Kidney (tissue), 22 donors: ENCODE measurements at places on chromosomes 13 and 19. TPM values are rescaled to one million over a fixed set of nuclear protein-coding genes. Genes with fewer than 3 reads are reported as not detected.

FAM124A gene
- total RNA-seq: 3.5 TPM

PRTN3 gene
- not detected for total RNA-seq

SCEL gene
- total RNA-seq: 3.3 TPM

HPN gene
- total RNA-seq: 134 TPM

C19orf38 gene
- 3.3 TPM for total RNA-seq

CACNG7 gene
- total RNA-seq: not detected

DNA sequence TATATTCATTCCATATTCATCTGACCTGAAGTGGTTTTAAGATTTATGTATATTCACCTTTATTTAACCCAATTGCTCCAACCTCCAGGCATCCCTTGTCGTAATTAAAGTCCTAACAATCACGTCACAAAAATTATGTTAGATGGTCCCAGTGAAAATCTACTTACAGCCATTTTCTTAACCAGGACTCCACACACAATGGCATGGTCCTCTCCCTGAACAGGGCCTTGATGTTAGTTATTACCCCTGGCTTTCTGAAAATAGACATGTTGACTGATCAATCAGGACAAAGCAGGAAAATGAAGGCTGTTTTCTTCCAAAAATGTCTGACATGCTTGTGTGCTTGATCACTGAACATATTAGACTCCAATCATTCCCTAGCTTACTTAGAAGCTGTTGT is 542.7 kb upstream of the SLITRK5 start:
- no peak for DNase-seq

GRCh38 chr13:57878291-57878690 is 246.7 kb downstream of the PCDH17 start:
- no peak overlapping the region for H3K4me3 ChIP-seq
- no peaks in the 10 kb centered on the region for H3K36me3 ChIP-seq
- H3K27ac ChIP-seq: no peak overlapping the region
- no peaks in the 10 kb centered on the region for H3K27me3 ChIP-seq
- no peaks in the 10 kb centered on the region for H3K4me1 ChIP-seq
- no peak for DNase-seq

DNA sequence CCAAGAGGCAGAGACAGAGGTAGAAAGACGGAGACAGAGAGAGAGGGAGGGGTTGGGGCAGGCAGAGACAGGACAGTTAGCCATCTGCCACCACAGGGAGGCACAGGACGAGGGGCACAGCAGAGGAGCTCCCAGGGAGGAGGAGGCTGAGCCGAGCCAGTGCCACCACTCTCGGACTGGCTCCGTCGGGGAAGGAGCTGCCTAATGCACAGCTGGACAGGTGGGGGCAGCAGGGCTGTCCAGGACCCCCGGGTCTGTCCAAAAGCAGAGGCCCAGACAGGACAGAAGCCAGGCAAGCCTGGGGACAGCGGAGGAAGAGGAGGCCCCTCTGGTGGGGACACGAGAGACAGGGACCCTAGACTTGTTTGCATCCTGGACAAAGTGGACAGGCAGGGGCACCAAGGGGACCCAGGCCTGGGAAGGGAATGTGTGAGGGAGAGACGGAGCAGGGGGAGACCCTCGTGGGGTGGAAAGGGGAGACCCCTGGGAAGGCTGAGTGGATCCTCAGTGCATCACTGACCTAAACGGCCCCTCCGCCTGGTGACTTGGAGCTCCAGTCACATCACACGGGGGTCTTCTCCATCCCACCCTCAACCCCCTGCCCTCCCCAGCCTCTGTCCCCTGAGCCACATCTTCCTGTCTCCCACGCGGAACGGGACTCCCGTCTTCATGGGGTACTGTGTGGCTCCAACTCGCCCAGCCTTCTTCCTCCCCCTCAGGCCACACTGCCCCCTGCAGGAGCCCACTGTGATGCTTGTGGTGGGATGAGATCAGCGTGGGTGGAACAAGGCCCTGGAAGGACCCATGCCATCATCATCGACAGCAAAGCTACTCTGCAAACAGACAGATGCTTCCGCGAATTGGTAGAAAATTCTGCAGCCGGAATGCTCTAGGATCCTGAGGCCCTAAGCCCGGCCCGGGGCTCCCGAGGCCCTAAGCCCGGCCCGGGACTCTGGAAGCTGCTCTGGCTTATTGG is 915 bp downstream of the F10 start:
- peaks cover 3% of the 10 kb centered on the region for H3K4me1 ChIP-seq
- H3K4me3 ChIP-seq: no peak overlapping the region
- H3K36me3 ChIP-seq: no peaks in the 10 kb centered on the region

DNA sequence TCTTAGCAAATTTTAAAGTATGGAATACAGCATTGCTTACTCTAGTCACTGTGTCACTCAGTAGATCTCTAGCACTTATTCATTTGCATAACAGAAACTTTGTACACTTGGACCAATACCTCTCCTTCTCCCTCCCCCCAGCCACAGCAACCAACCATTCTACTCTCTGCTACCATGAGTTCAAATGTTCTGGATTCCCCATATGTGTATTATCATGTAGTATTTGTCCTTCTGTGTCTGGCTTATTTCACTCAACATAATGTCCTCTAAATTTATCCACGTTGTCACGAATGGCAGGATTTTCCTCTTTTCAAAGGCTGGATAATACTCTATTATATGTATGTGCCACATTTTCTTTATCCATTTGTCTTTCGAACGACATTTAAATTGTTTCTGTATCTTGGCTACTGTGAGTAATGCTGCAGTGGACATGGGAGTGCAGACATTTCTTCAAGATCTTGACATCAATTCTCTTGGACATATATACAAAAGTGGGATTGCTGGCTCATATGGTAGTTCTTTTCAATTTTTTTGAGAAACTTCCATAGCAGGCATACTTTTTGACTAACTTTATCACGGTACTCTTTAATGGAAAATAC is 184.5 kb upstream of the SOX21 start:
- no peak overlapping the region for H3K4me3 ChIP-seq
- no peak for DNase-seq
- H3K36me3 ChIP-seq: no peaks in the 10 kb centered on the region
- no peaks in the 10 kb centered on the region for H3K4me1 ChIP-seq
- H3K27ac ChIP-seq: no peak overlapping the region
- no peaks in the 10 kb centered on the region for H3K27me3 ChIP-seq

DNA sequence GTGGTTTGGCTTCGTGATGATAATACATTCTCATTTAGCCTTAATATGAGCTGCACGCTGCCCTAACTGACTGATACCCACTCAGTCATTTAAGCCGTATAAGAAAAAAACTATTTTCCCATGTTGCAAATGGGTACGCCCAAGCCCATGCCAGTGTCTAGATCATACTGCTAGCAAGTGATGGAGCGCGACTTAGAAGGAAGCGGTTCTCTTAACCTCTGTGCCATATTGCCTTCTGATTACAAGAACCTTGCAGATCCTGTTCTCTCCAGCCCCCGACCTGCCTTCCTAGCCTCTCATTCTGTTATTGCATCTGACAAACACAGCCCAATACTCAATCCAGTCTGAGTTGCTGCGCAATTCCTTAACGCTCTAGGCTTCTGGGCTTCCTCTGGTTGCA is 603 bp downstream of the GPALPP1 start:
- DNase-seq: no peak
- peak overlapping the region; percentile 86 for H3K27ac ChIP-seq
- H3K4me3 ChIP-seq: peak overlapping the region; percentile 89
- no peaks in the 10 kb centered on the region for H3K27me3 ChIP-seq

DNA sequence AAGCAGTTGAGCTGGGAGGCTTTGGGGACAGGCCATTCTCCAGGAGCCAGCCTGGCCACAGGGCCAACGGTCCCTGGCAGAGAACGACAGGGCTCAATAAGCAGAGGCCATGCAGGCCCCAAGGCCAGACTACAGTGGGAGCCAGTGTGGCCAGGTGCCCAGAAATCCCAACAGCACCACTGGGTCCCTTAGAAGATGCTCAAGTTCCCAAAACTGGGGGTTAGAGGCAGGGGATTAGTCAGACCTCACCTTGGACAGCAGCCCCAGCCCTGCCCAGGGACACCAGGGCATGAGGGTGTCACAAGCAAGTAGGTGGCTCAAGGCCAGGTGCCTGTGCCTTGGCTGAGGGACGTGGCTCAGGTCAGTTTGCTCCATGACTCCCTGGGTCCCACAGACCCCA is 12.8 kb downstream of the SCGB2B2 start:
- no peak overlapping the region for H3K4me3 ChIP-seq
- DNase-seq: no peak
- H3K4me1 ChIP-seq: no peaks in the 10 kb centered on the region
- no peak overlapping the region for H3K27ac ChIP-seq
- no peaks in the 10 kb centered on the region for H3K27me3 ChIP-seq
- no peaks in the 10 kb centered on the region for H3K36me3 ChIP-seq

- H3K36me3 ChIP-seq: no peaks in the 10 kb centered on the region
- no peaks in the 10 kb centered on the region for H3K4me1 ChIP-seq
- H3K27me3 ChIP-seq: peaks cover 2% of the 10 kb centered on the region
- DNase-seq: peak; percentile 90
These were observed at the start of gene LTBP4 for GRCh38 chr19:40601134-40601974. LTBP4 (plus strand) TSS chr19:40601369; CDS start chr19:40601388, 19 bp downstream.

DNA sequence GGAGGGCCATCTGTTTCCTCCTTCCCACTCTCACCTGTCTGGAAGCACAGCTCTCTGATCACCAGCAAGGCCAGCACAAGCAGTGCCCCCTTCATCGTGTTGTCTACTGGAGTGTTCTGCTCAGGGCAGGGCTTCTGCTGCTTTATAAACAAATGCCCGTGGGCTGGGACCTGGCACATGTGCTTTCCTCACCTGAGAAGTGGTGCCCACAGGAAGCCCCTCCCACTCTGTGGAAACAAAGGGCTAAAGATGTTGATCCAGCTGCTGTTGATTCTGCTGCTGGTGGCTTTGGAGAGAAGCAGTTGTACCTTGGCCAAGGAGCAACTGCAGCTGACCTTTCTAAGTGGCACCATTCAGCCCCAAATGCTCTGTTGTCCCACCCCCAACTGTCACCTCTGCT is 26.4 kb upstream of the ZNF181 start:
- H3K4me1 ChIP-seq: no peaks in the 10 kb centered on the region
- no peak overlapping the region for H3K4me3 ChIP-seq
- no peak overlapping the region for H3K27ac ChIP-seq

GRCh38 chr19:4977299-4978174 is 8.6 kb downstream of the KDM4B start:
- H3K27me3 ChIP-seq: no peaks in the 10 kb centered on the region
- DNase-seq: no peak
- no peaks in the 10 kb centered on the region for H3K36me3 ChIP-seq
- no peak overlapping the region for H3K4me3 ChIP-seq

DNA sequence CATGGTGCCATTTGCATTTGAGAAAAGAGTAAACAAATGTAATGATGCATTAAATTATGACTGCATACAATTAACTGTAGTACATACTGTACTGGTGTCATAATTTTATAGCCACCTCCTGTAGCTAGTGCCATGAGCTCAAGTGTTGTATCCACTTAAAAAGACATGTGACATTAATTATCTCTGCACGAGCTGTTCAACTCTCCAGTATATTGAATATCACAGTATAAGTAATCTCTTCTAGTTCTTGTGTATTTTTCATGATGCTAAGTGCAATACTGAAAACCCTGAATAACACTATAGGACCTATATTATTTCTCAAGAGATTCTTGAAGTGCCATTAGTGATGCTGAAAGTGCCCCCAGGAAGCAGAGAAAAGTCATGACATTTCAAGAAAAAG is 387.3 kb downstream of the PCDH17 start:
- no peak overlapping the region for H3K4me3 ChIP-seq
- no peaks in the 10 kb centered on the region for H3K36me3 ChIP-seq
- no peaks in the 10 kb centered on the region for H3K4me1 ChIP-seq
- H3K27me3 ChIP-seq: no peaks in the 10 kb centered on the region

DNA sequence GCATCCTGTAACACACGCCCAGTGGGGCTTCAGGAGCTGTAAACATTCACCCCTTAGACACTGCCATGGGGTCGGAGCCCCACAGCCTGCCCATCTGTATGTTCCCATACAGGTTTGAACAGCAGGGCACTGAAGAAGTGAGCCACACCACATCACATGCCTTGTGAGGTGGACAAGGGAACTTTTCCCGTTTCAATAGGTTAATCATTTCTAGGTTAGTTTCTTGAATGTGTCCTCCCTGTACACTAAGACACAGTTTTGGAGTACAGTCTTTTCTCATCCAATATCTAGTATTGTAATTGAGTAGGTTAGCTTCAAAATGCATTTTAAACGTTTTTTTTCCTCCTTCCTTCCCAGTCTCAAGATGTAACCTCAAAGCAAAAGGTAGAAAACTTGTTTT is 700.2 kb upstream of the PCDH20 start:
- no peaks in the 10 kb centered on the region for H3K4me1 ChIP-seq
- peak; percentile 46 for DNase-seq
- H3K27me3 ChIP-seq: no peaks in the 10 kb centered on the region
- H3K36me3 ChIP-seq: no peaks in the 10 kb centered on the region

DNA sequence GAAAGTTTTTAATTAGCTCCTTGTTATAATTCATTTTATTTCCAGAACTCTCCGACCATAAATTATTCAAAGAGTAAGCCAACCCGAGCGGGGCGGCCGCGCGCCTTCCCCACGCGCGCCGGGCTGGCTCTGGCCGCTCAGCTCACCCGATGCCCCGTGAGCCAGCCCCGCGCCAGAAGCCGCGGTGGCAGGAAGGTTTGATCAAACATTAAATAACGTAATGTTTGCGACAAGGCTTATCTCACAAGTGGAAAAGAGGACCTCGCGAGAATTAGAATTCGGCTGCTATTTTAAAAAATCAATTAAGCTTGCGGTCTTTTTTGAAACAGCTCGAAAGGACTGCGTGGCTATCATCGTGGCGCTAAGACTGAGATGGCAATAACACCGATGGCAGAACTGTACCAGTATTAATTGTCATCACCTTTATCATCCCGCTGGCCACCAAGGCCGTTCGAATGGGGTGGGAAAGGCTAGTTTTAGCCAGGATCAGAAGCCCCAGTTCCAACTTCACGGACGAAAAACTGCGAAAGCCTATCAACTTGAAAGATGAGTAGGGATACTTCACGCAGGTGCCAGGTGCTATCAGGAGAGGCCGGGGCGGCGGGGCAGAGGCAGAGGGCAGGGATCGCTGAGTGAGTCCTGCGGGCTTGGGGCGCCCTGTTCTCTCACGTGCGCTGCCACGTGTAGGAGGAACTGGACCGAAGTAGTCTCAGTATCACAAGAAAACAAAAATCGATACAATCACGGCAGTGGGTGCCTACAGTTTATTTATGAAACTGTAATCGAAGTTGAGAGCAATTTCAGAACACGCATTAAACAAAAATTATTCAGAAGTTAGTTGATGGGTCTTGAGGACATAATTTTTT is 6.4 kb downstream of the POU4F1 start:
- no peak overlapping the region for H3K27ac ChIP-seq
- no peaks in the 10 kb centered on the region for H3K4me1 ChIP-seq
- peaks cover 83% of the 10 kb centered on the region for H3K27me3 ChIP-seq
- H3K36me3 ChIP-seq: no peaks in the 10 kb centered on the region
- DNase-seq: no peak
- no peak overlapping the region for H3K4me3 ChIP-seq

DNA sequence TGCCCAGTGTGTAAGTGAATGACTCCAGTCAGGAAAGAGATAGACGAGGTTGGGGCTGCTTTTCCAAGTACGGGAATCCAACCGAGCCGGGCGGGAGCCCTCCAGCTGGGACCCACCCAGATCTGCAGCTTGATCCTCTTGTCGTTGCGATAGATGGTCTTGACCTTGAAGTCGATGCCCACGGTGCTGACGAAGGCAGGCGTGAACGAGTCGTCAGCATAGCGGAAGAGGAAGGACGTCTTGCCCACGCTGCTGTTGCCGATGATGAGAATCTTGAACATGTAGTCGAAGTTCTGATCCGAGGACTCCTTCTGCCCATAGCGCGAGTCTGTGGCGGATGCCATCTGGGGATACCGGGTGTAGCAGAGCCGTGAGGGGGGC is 1.5 kb downstream of the RAB3A start:
- no peaks in the 10 kb centered on the region for H3K27me3 ChIP-seq
- H3K4me1 ChIP-seq: peaks cover 3% of the 10 kb centered on the region
- no peak overlapping the region for H3K27ac ChIP-seq
- DNase-seq: no peak
- H3K36me3 ChIP-seq: no peaks in the 10 kb centered on the region
- no peak overlapping the region for H3K4me3 ChIP-seq
